ENCODE measurements at places on chromosomes 12 and 14.

GRCh38 chr12:130970165-130970907 lies 16.6 kb downstream of the ADGRD1 start:
- peak; percentile 68 for DNase-seq

- no peak for DNase-seq
Observed at GRCh38 chr12:131211340-131211938, 257.7 kb downstream of the ADGRD1 start.

GRCh38 chr14:68864361-68864750 lies 71.5 kb upstream of the ZFP36L1 start:
- DNase-seq = no peak

- no peak for DNase-seq
Observed at GRCh38 chr14:93825235-93825553, 36.9 kb upstream of the PRIMA1 start.

DNA sequence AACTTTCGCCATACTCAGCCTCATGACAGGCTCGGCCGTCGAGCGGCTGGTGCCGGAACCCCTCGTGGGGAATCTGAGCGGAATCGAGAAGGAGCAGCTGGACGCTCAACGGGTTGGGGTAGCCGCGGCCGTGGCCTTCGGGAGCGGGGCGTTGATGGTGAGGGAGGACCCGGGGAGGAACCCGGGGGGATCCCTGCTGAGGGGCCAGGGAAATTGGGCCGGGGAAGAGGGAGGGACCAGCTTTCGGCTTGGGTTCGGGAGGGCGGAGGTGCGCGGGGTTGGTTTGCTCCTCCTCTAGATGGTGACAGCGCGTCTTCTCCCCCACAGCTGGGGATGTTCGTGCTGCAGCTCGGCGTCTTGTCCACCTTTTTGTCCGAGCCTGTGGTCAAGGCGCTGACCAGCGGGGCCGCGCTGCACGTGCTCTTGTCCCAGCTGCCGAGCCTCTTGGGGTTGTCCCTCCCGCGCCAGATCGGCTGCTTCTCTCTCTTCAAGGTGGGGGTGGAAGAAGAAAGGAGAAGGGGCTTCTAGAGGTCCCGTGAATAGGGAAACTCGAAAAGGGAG lies 9.8 kb downstream of the ARHGEF25 start:
- DNase-seq = no peak

DNA sequence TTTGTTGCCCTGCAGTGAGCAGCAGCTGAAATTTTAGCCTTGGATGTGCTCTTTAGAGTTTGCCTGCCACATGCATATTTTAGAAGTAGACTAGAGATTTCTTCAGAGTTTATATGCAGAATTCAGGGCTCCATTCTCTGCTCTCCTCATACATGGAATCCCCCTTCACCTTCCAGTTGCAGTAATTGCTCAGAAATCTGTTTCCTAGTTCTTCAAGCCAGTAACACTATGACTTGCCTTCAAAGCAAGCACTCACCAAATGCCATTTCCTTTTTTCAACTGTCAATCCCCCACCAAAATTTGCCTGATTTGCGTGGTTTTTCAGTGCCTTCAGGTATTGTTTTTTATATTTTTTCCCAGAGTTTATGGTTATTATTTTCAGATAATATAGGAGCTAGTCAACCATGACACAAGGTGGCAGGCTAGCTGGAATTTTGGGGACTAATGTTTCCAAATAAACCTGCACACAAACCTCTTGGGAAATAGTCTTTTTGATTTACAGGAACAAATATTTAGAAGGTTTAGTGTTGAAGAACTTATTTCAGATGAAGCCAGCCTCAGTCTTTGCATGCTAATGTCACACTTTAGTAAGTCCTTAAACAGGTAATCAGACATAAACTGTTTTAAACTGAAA lies 79.2 kb downstream of the ASCL1 start:
- DNase-seq = peak; percentile 31

GRCh38 chr12:6294156-6295093 lies 16.1 kb upstream of the PLEKHG6 start:
- DNase-seq = no peak

GRCh38 chr14:28375295-28375694 lies 391.3 kb upstream of the FOXG1 start:
- no peak for DNase-seq

GRCh38 chr14:90986510-90986909 lies 73.9 kb downstream of the RPS6KA5 start:
- no peak for DNase-seq

GRCh38 chr14:83461521-83461920 lies 1927.9 kb upstream of the SEL1L start:
- DNase-seq = no peak

- no peak for DNase-seq
Observed at GRCh38 chr14:21258889-21259787, 10.1 kb downstream of the HNRNPC start.

All from GM12878 (cell line).